Stimulated activated naive CD8-positive, alpha-beta T cell treated with anti-CD3 and anti-CD28 coated beads, Interleukin-15, Interleukin-2, amounts not matched to agents 100 U/mL and 50 U/mL, for 24 hours (primary cell): ENCODE measurements at places on chromosomes 5 and 9.

- DNase-seq, result no peak
These were observed 271.3 kb upstream of the DMAC1 start for GRCh38 chr9:8070779-8071444.

DNA sequence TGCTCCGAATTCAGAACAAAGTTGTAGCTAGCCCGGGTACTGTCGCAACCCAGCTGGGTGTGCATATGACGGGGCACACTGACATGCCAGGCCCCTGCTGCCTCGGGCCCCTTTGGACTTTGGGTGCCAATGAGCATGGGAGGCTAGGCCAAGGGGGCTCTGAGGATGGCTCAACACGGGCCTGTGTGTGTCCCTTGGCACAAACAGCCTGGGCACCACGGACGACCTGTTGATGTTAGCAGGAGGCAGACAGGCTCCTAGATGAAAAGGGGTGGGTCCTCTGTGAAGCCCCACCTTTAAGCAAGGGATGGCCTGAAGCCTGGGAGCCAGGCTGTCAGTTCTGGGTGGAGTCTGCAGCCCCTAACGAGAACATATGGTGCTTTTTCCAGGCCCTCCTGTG, 1688.2 kb downstream of the EFNA5 start:
- DNase-seq, result no peak

- no peak for DNase-seq
These were observed 2217.0 kb downstream of the MAT2B start for GRCh38 chr5:165722401-165722800.

GRCh38 chr9:77947651-77948050, 84.0 kb downstream of the GNAQ start:
- DNase-seq, result no peak

DNA sequence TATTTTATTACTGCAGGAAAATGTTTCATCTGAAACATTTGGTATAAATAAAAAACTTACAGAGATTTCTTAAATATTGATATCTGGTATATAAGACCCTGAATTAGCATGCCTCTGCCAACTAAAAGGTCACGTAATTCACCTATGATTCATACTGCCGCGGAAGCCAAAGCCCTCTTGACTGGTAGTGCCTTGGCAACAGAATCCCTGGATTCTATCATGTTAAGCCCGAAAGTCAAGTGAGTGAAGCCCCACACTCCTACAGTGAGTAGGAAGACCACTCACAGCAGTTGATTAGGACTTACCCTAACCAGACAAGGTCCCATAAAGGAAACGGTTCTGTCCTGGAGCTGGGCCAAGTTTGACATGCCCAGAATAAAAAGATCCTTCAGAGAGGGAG, 175.6 kb upstream of the NREP start:
- no peak for DNase-seq

- no peak for DNase-seq
These were observed 16.6 kb upstream of the TGFBI start for GRCh38 chr5:136012041-136012804.

DNA sequence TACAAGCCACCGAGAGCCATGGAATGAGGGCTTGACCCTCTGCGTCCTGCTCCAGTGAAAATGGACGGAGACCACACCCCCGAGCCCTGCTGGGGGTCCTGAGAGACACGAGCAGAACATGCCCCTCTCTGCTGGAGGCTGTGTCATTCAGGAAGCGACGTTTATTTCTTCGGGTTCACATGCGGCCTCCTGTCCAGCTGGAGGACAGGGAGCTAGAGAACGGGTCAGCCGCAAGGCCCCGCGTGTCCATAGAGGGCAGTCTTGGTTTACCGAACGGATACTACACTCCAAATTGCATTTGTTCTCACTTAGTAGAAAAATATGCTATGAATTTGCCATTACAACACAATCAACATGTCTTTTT, 36.1 kb downstream of the MRPL36 start:
- DNase-seq, result peak; percentile 42

DNA sequence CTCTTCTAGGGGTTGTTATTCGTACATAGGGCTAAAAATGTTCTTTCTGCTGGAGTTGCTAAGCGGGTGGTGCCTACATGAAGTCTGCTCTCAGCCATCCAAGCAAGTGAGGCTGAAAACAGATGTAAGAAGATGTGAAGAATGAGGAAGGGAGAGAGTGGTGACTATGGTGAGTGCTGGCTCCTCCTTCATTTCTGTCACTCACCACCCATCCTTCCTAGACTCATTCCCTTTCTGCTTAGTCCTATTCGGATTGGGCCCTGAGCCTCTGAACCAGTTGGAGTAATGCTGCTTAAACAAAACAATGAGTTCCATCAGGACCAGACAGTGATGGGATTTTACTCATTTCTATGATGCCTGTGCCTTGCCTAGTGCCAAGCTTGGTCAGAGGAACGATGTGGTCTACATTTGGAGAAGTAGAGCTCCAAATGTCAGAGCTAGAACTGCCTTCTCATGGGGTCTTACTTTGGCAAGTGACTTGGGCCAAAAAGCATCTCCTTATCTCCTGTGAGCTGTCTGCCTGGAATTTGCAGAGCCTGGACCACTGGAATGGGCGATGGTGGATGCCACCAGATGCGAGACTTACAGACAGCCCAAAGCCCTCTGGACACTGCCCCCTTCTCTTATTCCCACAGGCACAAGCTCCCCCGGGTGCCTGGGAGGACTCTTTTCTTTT, 192.9 kb downstream of the FBXL7 start:
- no peak for DNase-seq

DNA sequence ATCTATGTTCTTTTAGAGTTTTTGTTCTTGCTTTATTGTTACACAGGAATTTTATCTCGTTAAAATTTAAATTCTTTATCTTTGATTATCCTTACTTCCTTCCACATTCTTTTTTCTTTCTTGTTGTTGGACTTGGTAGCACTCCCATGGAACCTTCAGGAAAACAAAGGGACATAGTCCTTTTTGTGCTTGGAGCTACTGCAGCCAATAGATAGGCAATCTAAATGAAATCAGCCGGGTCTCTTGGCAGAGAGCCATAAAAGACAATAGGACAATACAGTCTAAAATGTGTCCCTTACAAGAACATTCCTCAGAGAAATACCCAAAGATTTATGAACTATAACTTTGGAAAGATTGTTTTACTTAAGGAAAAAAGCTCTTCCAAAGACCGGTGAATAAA, 548.1 kb upstream of the C9orf72 start:
- no peak for DNase-seq

DNA sequence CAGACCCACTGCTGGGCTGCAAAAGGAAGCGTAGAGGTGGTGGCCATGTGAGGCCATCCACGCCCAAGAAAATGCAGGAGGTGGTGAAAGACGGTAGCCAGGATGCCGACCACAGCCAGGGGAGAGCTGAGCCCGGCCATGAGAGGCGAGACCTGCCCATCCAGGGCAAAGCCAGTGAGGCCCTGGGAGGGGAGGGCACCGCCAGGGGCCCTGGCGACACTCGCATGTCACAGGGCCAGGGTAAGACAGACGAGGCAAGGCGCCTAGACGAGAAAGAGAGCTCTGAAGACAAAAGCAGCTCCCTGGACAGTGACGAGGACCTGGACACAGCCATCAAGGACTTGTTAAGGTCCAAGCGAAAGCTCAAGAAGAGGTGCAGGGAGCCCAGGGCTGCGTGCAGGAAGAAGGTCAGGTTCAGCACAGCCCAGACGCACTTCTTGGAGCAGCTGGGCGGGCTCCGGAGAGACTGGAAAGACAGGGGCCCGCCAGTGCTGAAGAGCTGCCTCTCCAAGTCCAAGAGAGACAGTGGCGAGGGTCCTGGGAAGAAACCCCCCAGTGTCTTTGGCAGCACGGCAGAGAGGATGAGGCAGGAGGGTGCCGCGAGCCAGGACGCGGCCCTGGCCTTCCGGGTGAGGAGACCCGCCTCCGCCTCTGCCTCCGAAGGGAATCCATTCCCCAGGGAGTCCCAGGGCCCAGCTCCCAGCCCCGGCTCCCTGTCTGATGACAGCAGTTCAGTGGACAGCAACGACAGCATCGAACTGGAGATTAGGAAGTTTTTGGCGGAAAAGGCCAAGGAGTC, 6.9 kb downstream of the PPP1R26 start:
- DNase-seq, result no peak

- DNase-seq, result peak; percentile 90
These were observed 4.4 kb downstream of the IL3 start for GRCh38 chr5:132064738-132065331.
